ENCODE measurements at places on chromosomes 7 and 10.

DNA sequence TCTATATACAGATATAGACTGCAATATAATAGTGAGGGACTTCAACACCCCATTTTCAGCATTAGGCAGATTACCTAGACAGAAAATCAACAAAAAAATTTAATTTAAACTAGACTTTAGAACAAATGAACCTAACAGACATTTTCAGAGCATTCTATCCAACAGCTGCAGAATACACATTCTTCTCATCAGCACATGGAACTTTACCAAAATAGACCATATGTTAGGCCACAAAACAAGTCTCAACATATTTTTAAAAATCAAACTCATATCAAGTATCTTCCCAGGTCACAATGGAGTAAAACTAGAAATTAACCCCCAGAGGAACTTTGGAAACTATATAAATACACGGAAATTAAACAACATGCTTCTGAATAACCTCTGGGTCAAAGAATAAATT lies 169.6 kb downstream of the MTERF1 start:
- DNase-seq = no peak

- DNase-seq = no peak
Observed at GRCh38 chr7:2598154-2598823, 33.5 kb upstream of the TTYH3 start.

DNA sequence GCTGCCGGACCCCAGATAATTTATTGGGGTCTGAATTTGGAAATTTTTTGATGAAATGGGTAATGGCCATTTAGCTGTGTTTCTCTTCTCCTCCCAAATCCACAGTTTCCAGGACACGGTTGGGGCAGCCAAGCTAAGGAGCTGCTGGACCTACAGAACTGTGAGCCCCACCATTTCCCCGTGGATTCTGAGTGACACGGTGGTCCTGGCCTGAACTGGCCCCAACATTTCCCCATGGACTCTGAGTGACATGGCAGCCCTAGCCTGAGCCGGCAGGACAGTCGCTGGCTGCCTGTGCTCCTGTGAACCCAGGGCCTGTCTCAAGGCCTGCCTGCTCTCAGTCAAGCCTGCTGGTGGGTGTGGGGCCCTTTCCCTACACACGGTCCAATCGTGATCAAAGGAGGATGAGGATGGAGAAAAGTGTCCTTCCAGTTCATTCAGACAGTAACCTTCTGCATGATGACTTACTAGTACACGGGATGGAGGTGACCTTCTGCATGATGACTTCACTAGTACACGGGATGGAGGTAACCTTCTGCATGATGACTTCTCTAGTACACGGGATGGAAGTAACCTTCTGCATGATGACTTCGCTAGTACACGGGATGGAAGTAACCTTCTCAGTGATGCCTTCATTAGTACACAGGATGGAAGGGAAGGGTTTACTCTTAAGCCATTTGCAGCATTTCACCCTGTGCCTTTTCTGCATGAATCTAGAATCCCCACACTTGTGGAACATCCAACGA lies 359.9 kb downstream of the GLRX3 start:
- DNase-seq = no peak

DNA sequence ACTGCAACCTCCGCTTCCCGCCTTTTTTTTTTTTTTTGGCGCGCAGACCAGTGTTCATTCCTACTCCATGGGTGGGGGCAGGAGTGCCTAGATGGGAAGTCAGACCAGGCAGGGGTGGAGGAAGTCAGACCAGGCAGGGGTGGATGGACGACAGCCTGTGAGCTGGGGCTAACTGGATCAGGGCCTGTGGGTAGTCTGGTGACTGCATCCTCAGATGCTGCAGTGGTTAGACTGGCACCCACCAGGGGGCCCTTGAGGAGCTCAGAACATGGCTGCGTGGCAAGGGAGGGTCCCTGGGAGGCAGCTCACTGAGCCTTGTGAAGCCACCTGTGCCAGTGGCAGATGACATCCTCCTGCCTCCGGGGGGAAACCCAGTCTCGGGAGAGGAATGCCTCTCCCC lies 35.1 kb downstream of the RCC1L start:
- no peak for DNase-seq

DNA sequence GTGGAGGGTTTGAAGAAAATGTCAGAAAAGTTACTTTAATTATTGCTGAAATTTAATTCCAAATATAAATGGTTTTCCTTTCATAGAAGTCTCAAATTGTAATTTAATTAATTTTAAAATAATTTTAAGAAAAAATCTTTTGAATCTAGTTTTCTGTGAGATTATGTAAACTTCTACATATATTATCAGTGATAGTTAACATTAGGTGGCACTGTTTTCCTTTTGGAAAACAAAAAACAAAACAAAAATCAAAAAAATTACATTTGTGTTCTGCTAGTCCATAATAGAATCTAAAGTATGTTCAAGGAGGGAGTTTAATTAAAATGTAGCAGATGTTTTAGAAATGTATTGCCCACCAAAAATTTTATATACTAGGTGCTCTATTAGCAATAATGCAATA lies 1456.7 kb downstream of the REEP3 start:
- no peak for DNase-seq

GRCh38 chr7:47293884-47294555 lies 287.9 kb downstream of the TNS3 start:
- DNase-seq = no peak

GRCh38 chr7:2843191-2843685 lies 870 bp downstream of the GNA12 start:
- DNase-seq = no peak

DNA sequence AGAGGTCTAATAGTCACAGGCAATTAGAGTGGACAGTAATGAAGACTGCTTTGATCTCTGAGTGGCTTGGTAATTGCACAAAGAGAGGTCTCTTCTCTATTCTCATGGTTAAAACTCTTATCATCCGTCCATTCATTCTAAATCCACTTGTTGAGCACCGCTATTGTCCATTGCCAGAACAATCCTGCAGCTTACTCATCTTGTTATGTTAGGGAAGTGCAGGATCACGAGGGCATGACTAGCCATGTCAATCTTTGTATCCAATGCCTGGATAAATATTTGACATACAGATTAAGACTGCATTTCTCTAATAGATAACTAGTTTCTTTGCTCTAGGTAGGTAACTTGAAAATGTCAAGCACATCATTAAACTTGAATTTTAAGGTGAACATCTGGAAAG lies 14.9 kb downstream of the SFTPD start:
- DNase-seq = no peak

DNA sequence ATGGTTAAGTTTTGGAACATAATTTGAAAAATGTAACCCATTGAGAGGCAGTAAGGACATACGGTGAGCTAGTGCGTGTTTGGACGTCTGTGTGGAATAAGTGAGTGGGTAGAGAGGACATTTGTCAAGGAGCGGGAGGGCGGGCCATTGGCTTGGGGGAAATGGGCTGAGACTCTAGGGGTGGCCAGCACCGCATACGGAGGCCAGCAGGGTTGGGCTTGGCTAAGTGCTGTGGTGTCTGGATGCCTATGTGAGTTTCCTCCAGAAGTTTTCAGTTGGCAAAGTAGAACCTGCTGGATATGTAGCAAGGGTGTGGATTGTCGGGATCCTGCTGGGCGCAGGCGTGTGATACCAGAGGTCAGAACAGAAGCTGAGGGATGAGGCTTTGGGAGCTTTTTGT lies 103.0 kb downstream of the TCF7L2 start:
- DNase-seq = no peak

GRCh38 chr10:113069595-113069994 lies 119.5 kb downstream of the TCF7L2 start:
- no peak for DNase-seq

DNA sequence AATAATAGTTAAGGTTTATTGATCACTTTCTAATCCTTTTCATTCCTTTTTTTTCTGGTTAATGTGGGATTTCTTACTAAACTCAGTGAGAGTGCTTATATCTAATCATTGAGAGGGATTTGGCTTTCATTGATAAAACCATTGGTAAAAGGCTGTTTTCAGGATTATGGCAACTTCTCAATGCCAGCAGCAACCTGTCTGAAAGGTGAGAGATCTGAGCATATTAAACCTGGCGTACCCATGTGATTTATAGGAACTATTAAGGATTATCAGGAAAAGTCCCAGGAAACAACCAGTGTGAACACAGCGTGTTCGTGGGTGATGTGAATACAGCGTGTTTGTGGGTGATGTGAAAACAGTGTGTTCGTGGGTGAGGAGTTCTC lies 65.9 kb downstream of the PDIA4 start:
- DNase-seq = no peak

DNA sequence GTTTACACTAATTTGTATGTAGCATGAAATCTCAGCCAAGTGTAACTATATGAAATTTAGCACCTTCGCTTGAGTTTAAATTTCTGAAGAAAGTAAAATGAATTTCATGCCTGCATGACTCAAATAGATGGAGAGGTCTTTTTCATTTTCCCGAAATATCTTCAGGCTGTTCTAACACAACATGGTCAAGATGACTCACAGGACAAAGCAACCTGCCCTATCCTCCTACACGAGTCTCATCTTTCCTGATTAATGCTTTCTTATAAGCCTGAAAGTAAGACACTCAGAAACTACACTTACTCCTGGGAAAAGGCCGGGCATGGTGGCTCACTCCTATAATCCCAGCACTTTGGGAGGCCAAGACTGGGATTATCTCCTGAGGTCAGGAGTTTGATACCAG lies 41.2 kb downstream of the CH25H start:
- no peak for DNase-seq

DNA sequence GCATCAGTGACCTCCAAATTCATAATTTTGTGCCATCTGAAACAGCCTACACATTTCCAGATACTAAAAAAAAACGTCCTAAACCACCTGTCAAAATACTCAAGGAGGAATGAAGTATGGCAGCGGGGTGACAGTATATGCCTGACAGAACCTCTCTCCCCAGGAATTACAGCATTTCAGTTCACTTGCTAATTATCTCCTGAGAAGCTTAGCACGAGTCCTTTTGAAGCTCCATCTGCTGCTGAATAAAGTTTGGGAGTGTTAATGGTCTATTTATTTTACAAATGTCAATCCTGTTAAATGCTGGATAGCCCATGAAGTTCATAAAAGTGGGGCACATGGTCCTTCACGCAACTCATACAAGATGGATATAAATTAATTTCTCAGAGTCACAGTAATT lies 29.4 kb upstream of the ANLN start:
- DNase-seq = no peak

- no peak for DNase-seq
Observed at GRCh38 chr7:117072620-117073118, 119.4 kb downstream of the ST7 start.

GRCh38 chr7:66961096-66961495 lies 34.3 kb downstream of the SBDS start:
- no peak for DNase-seq

- no peak for DNase-seq
Observed at GRCh38 chr7:37942934-37943610, 22.6 kb downstream of the EPDR1 start.

Data from activated naive CD4-positive, alpha-beta T cell treated with anti-CD3 and anti-CD28 coated beads, Interleukin-2, amount 10 ng/mL, durations not matched to agents 7 days and 5 days (primary cell).